DMS 273 treated with DMSO at 0.1 percent for 48 hours (cell line): ENCODE measurements at places on chromosomes 11 and 22.

DNA sequence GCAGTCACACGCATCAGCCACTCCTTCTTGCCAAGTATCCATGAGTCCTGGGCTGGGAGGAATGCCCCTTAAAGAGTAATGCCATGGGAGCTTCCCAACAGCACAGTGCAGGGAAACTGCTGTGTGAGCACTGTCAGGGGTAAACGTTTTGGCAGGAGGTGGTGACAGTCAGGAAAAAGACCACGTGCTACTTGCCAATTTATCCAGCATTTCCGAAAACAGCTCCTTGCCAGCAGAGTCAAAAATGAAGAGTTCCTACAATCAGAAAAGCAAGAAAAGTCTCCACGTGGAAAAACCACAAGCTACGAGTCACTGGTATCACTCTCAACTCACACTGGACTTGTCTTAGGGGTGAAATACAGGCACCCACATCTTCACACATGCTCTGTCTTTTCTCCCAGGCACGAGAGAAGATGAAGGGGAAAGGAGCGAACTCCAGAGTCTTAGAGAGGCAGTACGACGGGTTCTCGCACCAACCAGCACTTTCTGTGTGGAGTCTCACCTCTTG, 9.9 kb downstream of the IFT27 start:
- DNase-seq, result no peak

GRCh38 chr11:27640954-27641353, 59.3 kb downstream of the BDNF start:
- no peak for DNase-seq

DNA sequence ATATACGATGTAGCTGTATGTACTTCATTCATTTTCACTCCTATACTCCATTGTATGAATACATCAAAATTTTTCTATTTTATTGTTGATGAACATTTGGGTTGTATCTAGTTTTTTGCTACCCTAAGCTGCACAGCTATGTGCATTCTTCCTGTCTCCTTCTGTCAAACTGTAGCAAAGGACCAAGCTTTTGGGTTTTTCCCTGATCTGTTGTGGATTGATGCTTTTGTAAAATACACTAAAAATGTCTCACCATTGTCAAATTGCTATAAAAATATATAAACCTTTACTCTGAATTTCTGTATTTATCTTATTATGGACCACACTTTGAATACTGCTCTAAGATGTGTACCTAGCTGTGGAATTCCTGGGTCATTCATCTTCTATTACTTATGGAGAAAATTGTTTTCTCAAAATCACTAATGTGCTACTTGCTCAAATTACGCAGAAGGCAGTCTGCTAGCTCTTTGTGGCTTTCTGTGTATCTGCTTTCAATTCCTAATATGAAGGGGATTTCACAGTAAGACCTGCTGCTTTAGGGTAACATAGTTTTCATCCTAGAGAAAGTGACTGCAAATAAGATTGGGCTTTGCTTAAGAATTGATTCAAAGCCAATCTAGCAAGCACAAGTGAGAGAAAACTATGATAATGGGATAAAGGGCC, 123.4 kb downstream of the CYP2R1 start:
- DNase-seq, result no peak

- no peak for DNase-seq
Observed at GRCh38 chr11:82895437-82896091, 4.7 kb downstream of the PRCP start.

DNA sequence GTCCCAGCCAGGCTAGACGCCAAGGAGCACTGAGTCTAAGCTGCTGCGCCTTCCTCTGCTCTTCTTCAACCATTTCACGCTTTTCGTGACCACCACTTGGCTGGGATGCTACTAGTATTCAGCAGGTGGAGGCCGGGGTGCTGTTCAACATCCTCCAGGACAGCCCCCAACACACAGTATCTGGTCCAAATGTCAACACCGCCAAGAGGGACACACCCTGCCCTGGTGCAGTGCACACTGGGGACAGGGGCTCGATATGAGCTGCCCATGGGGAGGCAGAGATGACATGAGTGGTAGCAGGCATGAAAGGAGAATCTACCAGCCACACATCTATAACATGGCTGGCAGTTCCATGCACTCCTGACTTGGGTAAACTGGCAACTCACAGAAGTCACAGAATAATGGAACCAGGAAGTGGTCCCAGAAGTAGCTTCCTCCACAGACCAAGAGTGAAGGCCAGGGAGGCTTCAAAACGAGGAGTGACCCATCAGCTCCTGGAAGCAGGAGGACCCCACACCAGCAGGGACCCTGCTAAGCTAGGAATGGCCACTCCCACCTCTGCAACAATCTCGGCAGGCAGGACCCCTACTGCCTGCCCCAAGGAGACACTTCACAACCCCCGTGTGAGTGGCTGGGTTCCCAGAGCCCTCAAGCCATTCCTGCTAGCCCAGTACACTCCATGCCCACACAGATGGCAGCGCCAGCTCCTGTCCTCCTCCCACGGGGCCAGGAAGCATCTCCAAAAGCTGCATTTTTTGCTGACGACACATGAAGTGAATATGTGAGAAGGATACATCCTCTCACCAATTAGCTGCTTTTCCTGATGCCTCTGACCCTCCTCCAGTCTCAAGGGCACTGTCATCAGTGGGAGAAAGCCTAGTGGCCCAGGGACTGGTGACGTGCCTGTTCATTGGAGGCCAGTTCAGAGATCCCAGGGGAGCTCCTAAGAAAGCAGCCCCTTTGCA, 78.8 kb downstream of the DGCR2 start:
- DNase-seq, result no peak

GRCh38 chr22:43263645-43264514, 76.9 kb upstream of the TTLL12 start:
- no peak for DNase-seq

GRCh38 chr22:18066181-18066859, 11.5 kb upstream of the PEX26 start:
- DNase-seq, result no peak

GRCh38 chr11:109112261-109112660, 309.7 kb upstream of the C11orf87 start:
- DNase-seq, result no peak

GRCh38 chr22:33569018-33569417, 351.3 kb downstream of the LARGE1 start:
- no peak for DNase-seq

- DNase-seq, result no peak
Observed at GRCh38 chr11:32962016-32962415, 53.7 kb upstream of the DEPDC7 start.

- DNase-seq, result no peak
Observed at GRCh38 chr11:45275828-45276227, 10.3 kb downstream of the SYT13 start.

DNA sequence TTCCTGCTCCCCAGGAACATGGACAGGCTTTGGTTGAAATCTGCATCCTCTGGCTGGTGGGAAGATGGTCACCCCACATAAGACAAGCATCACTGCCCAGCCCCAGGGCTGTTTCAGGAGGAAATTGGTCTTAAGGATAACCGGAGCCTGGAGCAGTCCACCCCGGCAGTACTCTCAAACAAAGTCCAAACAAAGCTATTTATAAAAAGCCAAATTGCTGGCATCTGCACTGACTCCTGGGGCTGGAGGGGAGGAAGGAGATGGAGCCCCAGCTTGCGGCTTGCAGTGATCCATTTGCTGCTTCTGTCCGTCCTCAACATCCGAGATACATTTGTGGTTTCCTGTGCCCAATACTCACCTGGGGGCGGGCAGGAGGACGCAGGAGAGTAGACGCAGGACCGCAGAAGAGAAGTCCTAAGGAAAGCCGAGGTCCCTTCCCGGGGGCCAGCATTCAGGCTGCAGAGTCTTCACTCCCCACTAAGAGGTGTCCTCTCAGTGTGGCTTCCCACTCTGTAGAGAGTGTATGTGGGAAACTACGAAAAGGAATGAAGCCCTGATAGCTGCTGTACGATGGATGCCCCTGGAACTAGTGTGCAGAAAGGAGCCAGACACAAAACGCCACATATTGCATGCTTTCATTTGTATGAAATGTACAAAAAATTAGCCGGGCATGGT, 107.3 kb upstream of the FGF3 start:
- no peak for DNase-seq

GRCh38 chr11:83655976-83656375, 369.8 kb upstream of the CCDC90B start:
- DNase-seq, result no peak

DNA sequence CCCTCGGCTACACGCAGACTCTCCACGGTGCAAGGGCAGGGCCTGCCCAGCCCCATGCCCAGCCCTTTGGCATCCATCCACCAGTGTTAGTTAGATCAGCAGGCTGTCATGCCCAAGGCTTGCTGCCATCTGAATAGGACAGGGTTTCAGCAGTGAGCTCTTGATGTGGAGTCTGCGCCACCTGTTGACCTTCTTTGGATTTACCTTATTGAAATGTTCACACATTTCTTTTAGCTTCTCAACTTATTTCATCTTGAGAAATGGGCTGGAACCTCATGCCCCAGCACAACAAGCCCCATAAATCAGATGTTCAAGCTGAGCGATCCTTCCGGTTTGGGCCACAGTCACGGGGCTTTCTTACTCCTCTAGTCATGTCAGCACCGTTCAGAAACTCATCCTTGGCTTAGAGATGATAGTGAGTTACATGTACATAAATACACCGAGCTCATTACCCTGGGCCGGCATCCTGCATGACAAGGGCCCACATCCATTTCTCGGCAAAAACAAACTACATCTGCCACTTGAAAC, 61.7 kb downstream of the PARVB start:
- DNase-seq, result peak; percentile 15

DNA sequence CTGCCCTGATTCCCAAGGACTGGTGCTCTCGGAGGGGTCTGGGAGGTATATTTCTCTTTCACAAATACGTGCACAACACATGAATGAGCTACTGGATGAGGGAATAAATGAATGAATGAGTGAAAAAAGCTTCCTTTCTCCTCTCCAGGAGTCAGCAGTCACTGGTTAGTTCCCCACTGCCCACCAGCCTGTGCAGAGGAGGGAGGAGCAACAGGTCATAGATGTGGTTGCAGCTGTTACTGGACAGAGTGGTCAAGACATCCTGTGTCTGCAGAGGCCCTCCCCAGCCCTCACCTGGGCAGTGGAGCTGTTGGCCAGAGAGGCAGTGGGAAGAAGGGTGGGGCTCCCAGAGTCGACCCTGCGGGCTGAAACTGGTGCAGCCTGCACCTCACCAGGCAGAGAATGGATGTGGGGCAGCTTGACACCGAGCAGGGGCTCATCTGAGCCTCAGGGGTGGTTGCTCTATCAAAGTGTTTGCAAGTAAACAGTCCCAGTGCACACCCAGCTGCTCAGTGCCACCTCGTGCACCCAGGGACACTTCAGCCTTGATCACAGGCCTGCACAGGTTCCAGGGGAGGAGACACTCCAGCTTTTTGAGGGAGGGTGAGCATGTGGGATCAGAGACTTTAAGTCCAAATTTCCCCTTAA, 1.4 kb upstream of the VPREB1 start:
- DNase-seq, result no peak

- DNase-seq, result no peak
Observed at GRCh38 chr11:34425867-34426266, 12.9 kb upstream of the CAT start.

GRCh38 chr11:9731256-9731655, 67.4 kb downstream of the SWAP70 start:
- no peak for DNase-seq
